ENCODE measurements at places on chromosomes 6 and 20.

DNA sequence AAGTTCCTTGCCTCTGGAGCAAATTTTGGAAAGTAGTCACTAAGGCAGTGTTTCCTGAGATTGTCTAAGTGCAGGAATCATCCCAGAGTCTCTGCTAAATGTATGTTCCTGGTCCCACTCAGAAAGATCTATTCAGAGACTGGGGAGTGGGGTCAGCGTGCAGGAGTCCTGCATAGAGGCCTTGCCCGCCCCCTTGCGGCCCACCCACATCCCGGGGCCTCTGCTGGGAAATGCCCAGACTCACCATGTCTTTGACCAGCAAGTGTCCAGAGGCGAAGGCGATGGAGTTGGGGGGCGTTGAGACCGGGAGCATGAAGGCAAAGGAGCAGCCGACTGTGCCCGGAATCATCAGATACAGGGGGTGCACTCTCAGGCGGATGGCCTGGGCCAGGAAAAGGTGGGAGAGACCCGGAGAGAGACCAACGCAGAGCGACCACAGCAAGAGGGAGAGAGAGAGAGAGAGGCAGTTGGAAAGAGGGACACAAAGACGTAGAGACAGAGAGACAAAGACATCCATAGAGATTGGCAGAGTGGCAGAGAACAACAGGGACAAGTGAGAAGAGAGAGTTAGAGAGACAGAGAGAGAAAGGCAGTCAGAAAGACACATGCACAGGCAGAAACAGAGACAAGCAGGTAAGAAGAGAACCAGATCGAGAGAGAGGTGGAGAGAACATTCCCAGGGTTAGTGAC is 12.9 kb upstream of the OCSTAMP start:
- no peak for DNase-seq

- DNase-seq, result peak; percentile 25
These were observed 42.8 kb downstream of the HLA-DPB1 start for GRCh38 chr6:33118525-33119123.

DNA sequence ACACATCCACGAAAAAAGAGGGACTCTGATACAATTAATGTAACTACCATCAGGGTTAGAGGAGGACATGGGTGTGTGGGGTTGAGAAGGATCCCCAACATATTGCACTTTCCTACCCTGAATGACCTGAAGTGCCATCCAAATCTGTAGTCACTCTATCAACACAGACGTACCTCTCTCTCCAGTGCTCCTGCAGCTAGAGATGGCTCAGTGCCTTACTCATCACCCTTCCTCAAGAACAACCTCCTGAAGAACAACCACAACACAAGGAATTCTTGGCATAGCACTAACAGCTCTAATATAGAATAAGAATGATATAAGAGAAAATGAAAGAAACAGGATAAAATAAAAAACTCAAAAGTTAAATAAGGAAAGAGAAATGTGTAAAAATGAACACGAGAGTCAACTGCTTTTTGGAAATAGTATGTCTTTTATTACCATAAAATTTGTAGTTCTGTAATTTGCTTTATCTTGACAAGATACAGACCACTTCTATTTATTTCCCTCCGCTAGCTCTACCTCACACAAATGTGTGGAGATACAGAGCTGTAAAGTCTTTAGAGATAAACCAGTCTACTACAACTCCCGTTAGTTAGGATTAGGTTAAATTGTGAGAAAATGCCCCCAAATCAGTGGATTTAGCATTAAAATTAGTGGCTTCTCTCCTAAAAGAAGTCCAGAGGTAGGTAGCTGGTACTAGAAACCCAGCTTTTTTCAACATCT is 63.9 kb downstream of the REV3L start:
- no peak for DNase-seq

GRCh38 chr6:144213315-144213714 is 63.0 kb downstream of the STX11 start:
- peak; percentile 20 for DNase-seq

DNA sequence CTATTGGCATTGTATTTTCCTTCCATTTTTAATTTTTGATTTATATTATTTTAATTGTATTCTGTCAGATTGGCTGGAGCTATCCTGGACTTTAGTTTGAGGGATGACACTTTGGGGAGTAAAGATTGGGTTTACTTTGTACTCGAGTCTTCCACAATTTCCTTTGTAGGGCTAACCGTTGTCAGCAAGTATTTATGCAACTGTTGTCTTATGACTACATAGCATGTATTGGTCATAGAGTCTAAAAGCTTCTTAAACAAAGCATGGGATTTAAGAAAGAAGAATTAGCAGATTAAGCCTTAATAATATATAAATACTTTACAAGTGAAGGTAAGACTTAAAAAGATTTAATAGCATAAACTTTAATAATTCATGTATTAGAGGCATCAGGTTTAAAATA is 19.6 kb downstream of the FARS2 start:
- no peak for DNase-seq

DNA sequence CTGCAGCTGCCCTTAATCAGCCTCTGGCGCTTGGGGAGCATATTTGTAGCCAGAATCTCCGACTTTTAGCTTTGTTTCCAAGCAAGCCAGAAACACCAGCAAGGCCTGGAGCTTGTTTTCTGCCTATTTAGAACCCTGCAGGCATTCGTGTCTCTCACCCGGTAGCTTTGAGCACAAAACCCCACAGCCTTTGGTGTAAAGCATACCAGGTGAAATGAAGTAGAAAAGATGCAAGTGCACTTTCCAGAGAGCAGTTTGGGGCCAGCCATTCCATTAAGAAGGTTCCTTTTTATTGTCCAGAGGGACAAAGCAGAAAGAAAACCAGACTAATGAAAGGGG is 736 bp downstream of the FAM217B start:
- no peak for DNase-seq

- peak; percentile 21 for DNase-seq
These were observed 4.4 kb upstream of the IBTK start for GRCh38 chr6:82251942-82252341.

GRCh38 chr6:87755708-87756671 is 54.0 kb upstream of the AKIRIN2 start:
- no peak for DNase-seq

GRCh38 chr6:40262363-40262762 is 324.8 kb downstream of the LRFN2 start:
- DNase-seq, result no peak
